GM12864 (cell line): ENCODE measurements at places on chromosomes 4 and X.

DNA sequence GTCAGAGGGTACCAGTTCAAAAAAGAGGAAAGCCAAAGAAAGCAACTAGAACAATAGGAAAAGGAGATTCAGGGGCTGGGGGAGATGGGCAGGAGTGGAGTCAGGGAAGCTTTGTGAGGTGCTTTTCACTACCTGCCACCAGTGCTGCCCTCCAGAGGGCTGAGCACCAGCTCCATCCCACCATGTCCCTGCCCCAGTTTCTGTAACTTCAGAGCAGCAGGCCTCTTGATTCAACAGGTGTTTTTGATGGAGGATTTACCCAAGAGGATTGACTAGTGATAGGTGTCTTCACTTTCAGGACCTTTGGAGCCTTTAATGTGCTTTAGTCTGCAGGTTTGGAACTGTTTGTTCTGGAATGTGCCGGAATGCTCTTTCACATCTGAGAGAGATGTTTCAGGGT lies 12.1 kb downstream of the KIT start:
- no peak for DNase-seq

- DNase-seq, result no peak
These were observed 5.0 kb upstream of the AREG start for GRCh38 chr4:74439952-74440351.

DNA sequence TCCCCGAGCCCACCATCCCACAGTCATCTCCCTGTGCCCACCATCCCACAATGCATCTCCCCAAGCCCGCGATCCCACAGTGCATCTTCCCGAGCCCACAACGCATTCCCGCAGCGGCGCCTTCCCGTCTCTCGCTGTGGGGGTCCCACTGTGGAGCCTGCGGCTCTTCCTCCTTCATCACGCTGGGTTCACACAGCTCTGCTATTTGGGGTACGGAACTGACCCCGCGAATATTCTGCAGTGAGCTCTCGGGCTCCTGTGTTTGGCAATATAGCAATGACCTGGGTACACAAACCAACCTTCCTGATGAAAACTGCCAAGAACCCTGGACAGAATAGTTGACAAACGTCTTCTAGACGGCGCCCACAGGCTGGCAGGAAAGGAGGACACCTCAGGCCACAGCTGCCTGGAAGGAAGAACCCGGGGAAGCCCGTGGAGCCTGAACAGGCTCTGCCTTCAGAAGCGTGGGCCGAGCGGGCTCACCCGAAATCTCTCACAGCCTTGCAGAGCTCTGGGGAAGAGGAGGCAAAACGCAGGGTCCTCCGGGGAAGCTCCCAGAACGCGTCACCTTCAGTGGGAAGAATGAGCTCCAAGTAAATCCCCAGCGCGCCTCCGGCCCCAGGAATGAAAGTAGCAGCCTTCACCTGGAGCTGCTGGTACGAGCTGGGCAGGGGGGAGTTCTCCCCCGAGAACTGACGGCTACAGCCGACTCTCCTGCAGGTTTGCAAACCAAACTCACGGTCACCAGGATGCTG lies 22.9 kb downstream of the PPP2R3B start:
- no peak for DNase-seq

DNA sequence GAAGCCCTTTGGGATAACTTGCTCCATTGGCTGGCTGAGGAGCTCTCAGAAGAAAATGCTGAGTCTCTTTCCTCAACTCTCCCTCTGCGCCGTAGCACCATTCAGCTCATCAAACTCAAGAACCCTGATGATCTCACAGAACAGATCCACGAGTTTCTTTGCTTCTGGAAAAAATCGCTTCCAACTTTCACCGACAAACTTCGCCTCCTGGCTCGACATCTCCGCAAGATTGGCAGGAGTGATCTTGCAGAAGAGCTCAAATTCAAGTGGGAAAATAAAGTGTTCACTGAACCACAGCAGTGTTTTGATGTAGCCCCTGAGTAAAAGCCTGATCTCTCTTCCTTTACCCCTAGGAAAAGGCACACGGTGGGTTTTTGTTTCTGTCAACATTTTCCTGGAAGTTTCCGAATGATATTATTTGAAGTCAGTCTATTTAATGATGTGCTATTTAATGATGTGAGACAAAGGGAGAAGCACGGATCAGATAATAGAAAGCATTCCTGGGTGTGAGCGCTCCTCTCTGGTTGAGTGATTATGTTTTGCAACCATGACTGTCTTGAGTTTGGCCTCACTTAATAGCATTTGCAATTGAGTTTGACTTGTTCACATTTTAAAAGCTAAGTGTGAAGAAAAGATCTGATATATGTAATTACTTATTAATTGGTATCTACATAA lies 62.2 kb downstream of the DTHD1 start:
- DNase-seq, result no peak

DNA sequence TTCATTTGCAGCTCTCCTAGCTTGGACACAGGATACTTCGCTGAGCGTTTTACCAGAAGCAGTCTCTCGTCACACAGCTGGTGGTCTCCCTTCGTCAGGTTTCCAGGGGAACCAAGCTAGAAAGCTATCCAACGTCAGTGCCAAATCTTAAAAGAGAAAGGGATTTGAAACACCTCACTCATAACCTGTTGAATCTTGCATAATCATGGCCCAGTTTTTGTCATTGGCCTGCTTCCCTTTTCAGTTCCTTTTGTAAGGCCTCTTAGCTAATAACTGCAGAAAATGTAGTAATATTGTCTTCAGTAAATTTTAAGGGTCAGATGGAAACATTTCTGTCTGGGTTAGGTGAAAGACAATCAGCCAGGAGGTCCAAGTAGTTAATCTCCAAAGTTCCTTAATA lies 22.0 kb downstream of the RAB39B start:
- no peak for DNase-seq

- DNase-seq, result no peak
These were observed 8.9 kb upstream of the NAP1L5 start for GRCh38 chr4:88706574-88706973.

GRCh38 chrX:106612393-106612763 lies 600 bp downstream of the RADX start:
- DNase-seq, result no peak

GRCh38 chr4:78845472-78845871 lies 69.3 kb downstream of the BMP2K start:
- peak; percentile 22 for DNase-seq

GRCh38 chr4:57184378-57185029 lies 74.3 kb upstream of the IGFBP7 start:
- DNase-seq, result no peak

DNA sequence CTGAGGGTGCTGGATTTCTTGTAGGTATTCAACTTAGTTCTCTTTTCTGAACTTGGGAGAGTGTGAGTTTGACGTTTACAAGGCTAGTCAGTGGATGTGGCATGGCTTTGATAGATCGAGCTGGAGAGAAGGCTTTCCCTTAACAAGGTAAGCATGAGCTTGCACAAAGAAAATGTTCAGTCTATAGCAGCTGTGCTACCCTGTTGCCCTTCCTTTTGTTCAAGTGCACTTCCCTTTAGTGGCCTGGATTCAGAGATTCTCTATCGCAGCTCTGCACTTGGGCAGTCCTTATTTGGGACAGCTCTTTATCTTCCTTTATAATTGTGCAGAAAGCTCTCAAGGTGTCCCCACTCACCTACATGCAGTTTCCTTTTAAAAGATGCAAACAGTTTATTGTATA lies 198.0 kb downstream of the ARHGAP24 start:
- DNase-seq, result no peak

- DNase-seq, result no peak
These were observed 618.6 kb downstream of the CENPC start for GRCh38 chr4:66926687-66927086.

- DNase-seq, result no peak
These were observed 340.4 kb downstream of the FSTL5 start for GRCh38 chr4:161823450-161823849.

DNA sequence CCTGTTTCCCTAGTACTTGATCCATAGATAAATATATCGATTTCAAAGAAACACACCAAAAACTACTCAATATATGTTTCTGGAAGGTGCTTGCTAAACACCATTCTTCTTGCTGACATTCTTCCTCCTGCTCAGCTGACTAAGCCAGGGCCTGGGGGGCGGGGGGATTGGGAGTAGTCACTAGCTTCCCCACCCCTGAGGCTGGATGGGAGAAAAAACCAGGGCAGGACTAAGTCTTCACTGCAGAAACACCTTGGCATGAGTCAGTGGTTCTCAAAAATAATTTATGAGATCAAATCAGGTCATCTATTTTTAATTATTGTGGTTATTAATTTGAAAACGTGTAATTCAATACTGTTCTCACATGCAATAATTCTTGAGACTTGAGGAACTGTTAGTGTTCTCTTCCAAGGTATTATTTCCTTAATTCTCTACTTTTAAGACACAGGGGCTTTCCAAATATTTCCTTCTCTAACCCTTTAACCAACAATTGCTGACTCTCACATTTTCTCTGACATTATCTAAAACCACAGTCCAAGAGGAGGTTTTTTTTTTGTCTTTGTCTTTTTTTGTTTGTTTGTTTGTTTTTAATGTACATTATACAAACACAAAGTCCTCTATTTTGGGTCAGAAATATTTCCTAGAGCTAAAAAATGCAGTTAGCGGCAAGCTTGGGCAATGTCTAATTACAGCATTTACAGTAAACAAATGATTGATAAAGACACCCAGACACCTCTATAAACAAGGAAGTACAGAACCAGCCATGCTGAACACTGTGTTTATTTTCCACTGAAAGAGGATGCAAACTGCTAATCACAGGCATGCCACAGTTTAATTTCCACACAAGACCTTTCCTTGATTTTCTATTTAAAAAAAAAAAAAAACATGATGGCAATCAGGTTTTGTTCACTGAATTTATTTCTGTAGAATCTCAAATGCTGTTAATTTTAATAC lies 120.3 kb upstream of the USP9X start:
- DNase-seq, result no peak

DNA sequence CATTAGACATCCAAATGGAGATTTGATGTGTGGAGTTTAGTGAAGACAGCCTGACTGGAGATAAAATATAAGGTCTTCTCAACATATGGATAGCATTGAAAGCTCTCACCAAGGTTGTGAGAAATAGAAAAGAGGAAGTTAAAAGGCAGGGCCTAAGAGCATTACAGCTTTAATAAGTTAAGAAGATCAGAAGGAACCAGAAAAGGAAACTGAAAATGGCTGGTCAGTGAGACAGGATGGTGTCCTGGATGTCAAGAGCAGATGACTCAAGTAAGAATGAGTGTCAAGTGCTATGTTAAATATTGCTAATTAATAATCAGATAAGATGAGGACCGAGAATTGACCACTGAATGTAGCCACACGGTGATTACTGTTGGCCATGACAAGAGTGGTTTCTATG lies 642.9 kb downstream of the STPG2 start:
- no peak for DNase-seq

DNA sequence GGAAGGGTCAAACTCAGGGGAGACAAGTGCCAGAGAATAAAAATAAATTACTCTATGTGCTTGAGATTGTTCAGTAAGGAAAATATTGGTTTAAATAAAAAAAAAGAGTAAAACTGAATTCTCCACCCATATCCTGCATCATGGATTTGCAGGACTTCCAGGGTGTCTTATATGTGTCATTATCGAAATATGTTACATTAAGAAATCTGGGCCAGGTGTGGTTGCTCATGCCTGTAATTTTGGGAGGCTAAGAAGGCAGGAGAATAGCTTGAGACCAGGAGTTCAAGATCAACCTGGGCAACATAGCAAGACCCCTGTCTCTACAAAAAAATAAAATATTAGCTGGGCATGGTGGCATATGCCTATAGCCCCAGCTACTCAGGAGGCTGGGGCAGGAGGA lies 104.9 kb downstream of the PPP3CA start:
- no peak for DNase-seq

DNA sequence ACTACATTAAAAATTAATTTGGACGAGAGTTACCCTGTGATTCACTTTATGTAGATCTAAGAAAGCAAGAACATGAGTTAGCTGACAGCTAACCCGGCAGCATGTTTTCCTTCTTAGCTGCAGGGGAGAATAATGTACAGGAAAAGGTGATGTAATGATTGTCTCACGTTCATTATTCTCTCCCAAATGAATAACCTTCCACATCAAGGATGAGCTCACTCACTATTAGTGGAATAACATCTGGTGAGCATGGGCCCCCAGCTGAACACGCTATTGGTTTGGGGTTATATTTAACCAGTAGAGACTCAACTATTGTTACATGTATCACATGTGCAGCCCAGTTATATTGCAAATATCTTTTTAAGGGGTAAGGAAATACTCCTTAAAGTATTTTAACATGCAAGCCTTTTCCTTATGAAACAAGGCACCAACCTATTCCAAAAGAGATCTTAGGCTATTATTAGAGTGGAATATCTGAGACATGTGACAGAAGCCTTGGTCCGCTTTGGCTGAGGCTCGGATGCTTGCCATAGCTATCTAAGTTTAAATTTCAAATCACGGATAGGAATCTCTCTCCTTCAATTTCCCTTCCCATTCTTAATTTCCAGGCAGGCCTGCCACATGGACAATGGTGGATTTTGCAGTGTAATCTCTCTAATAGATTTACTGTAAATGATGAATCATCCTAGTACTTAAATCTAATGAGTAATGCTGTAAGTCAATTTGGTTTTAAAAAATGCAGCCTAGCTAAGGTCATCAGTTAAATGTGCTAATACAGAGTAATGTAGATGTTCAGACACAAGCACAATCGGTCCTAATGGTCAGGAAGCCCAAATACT lies 99.0 kb upstream of the OTUD4 start:
- DNase-seq, result no peak

GRCh38 chrX:18173494-18174180 lies 47.0 kb downstream of the BEND2 start:
- no peak for DNase-seq

DNA sequence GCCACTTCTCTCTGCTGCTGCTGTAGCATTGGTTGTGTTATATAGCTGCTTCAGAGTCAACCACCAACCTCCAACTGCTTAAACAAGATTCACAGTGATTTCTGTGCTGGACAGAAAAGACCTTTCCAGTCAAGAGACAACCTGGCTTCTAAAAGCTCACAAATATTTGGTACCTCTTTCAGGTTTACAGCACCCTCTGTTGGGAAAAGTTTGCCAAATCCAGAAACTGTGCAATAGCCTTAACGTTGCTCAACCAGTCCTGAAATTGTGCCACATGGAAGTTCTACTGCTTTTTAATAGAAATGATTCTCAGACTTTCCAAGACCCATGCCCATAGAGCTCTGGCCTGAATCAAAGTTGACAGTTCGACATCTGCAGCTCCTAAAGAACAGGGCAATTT lies 842.1 kb upstream of the HTR2C start:
- peak; percentile 22 for DNase-seq

- DNase-seq, result no peak
These were observed 689 bp upstream of the OGT start for GRCh38 chrX:71532078-71532752.

GRCh38 chrX:13502590-13502989 lies 66.8 kb upstream of the EGFL6 start:
- DNase-seq, result no peak

GRCh38 chr4:76850010-76850441 lies 47.9 kb downstream of the SOWAHB start:
- DNase-seq, result no peak

DNA sequence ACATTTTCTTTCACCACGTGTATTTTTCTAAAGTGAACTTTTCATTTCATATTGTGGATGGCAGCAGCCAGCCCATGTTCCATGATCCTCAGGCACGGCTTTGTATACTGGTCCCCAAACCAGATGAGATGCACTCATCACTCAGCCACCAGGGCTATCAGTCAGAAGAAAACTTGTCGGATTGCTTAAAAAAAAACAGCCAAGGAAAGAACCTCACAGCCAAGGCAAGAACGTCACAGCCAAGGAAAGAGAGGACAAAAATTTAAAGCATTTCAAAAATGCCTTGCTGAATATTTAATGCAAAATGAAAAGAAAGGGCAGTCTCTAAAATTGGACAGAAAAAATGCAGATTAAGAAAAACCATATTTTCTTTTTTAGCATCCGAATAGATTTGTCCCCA lies 333.3 kb downstream of the PDGFC start:
- DNase-seq, result no peak
